ENCODE measurements at places on chromosomes 7 and 10.

- no peak for DNase-seq
These were observed at the start of gene EBF3 for GRCh38 chr10:129963641-129964501. Gene EBF3, minus strand, starts transcription at chr10:129964274. Its CDS starts 506 bp downstream, at chr10:129963768.

DNA sequence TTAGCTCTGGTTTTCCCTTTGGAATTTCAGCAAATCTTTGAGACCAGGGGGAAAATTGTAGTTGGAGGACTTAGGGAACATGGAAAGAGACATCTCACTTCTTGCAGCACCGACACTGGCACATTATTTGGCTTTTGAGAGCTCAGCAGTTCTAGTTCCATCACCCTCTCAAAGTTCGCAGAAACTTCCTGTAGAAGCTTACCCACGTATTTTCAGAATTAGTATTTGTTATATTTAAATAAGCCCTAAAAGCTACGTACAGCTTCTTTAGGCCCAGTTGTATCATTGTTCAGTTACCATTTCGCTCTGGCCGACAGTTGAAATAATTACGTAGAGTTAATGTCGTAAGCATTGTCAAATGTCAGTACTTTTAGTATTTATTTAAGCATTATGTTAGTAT is 13.4 kb downstream of the CEP55 start:
- DNase-seq = no peak

GRCh38 chr10:7329219-7329618 is 81.6 kb downstream of the SFMBT2 start:
- no peak for DNase-seq

GRCh38 chr10:58868736-58869435 is 307.6 kb upstream of the PHYHIPL start:
- no peak for DNase-seq

DNA sequence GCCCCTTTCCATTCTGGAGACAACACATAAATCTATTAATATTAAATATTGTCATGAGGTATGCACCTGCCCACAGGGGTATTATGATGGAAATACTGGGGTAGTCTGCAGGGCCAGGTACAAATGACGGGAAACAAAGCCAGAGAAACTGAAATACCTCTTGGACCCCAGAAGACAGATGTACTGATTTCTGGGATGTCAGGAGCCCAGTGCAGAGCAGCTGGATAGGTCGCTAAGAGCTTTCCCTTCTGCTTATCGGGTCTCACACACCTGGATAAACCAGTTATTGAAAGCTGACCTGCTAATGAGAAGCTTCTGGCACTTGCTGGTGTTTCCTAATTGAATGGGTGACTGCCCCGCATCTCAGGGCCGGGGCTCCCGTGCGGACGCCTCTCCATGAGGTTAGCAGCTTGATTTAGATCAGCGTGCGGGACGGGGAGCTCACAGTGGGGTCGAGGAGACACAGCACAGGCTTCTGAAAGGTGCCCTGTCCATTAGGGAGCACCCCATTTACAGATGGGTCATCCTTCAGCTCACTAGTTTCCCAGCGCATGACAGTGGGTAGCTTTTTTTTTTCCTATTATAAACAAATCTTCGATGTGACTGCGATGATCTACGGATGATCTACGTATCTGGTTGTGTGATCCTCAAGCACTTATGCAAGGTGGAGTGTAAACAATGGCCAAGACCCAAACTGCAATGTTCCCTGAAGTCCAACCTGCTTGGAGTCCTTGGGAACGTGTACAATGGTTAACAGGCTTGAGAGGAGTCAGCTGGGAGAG is 1.5 kb upstream of the INSIG1 start:
- no peak for DNase-seq

- no peak for DNase-seq
These were observed 76.2 kb downstream of the CTBP2 start for GRCh38 chr10:125084191-125084613.

- DNase-seq = no peak
These were observed 10.3 kb upstream of the STK17A start for GRCh38 chr7:43572516-43573049.

DNA sequence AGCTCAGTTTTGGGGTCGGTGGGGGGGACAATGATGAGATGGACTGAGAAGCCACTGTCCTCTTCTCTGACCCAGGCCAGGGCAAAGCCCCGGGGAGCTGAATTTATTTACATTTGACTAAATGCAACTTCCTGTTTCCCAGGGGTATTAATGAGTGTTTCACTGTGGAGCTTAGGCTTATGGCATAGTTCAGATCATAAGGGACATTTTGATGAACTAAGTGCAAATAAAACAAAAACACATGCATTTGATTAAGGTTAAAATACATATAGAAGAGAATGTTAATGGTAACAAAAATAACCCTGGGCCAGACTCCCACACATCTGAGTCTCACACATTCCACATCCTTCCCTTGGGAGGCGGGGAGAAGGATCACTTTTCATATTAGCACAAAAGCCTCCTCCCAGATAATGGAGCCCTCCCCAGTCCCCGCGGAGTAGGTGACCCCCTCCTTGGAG is 320.6 kb downstream of the FRMD4A start:
- no peak for DNase-seq

DNA sequence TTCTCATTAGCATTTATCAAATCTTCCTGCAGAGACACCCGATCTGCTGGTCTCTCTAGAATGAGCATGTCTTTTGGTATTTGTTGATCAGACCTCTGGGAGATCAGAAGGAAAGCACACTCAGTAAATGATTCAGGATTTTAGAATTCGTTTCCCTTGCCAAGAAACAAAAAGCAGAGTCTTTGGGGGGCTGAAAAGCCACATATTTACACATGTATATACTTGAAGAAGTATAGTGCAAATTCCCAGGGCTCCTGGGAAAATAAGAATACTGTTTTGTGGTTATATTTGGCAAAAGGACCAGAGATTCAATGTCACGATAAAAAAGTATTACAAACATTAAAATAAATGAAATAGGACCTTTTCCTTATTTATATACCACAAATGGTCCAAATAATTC is 100.2 kb downstream of the AGMO start:
- DNase-seq = no peak

DNA sequence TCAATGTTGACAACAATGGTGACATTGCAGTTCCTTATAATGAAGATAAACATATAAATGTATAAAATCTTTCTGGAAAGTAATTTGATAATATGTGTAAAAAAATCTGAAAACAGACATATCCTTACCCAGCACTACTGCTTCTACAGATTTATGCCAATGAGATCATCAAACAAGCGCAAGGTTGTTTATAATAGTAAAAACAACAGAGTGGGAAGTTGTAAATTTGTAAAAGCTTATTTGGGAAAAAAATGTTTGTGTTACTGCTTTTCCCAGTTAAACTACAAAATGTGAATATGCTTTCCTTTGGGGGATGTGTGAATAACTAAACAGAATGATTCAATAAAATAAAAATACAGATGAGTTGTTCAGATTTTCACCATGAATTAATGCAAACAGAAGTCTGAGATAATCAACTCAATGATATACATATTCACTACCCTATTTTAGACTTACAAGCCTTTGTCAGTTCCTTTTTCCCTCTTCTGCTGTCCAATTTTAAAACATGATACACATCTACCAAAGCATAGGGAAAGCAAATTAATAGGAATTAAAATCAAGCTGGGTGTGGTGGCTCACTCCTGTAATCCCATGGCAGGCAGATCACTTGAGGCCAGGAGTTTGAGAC is 82.1 kb downstream of the USP6NL start:
- no peak for DNase-seq

- no peak for DNase-seq
These were observed at the start of gene AMPH for GRCh38 chr7:38630720-38631673. Gene AMPH, minus strand, starts transcription at chr7:38631373. Its CDS starts 22 bp downstream, at chr7:38631351.

- DNase-seq = no peak
These were observed 84.5 kb downstream of the HTR5A start for GRCh38 chr7:155154586-155154985.

GRCh38 chr10:18144396-18144795 is 4.2 kb downstream of the CACNB2 start:
- no peak for DNase-seq

- DNase-seq = no peak
These were observed 50.7 kb upstream of the RHEB start for GRCh38 chr7:151570366-151570915.

DNA sequence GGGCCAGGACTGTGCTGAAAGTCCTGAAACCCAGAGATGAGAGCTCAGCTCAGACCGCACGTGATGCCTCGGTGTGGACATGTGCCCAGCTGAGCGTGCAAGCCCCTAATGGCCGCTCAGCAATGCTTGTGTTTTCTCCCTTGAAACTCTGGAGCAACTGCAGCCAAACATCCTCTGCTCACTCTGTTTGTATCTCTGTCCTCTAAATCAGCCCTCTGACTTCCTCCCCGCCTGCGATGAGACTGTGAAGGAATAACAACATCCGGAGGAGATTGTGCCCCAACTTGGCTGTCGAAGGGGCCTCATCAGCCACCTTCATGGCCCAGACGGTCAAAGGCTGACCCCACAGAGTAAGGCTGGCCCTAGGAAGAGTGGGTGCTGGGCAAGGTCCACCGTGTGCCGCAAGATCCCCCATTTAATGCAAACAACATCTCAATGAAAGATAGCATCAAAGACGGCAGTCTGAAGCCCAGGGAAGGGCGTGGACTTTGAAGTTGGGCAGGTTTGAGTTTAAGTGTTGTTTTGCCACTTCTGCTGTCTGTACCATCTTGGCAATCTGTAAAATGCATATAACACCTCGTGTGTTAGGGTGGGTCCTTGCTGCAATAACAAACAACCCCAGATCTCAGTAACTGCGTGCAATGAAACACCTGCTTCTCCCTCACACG is 39.9 kb downstream of the CALML3 start:
- no peak for DNase-seq

- DNase-seq = no peak
These were observed 242.1 kb upstream of the SP4 start for GRCh38 chr7:21185653-21186265.

GRCh38 chr10:99297033-99297432 is 32.1 kb upstream of the CNNM1 start:
- no peak for DNase-seq

Data from C1 segment of cervical spinal cord (tissue), 14 donors.